Effector CD4-positive, alpha-beta T cell (primary cell): ENCODE measurements at places on chromosomes 11 and 22.

DNA sequence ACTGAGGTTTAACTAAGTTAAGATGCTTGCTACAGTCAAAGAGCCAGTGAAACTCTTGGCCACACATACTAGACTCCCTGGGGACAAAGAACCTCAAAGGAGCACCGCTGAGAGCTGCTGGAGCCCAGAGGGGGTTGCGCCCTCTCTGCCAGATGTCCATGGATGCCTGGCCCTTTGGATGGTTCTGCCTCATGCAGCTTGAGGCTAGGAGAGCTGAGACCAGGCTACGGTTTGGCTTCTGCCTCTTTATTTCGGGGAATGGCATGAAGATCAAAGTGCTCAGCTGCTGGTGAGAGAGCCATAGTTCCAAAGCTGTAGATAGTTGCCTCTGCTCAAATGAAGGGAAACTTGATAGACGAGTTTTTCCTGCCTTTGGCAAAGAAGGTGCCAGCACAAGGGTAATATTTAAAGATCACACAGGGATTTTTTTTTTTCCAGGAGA lies 43.0 kb downstream of the RASSF10 start:
- no peak for DNase-seq

DNA sequence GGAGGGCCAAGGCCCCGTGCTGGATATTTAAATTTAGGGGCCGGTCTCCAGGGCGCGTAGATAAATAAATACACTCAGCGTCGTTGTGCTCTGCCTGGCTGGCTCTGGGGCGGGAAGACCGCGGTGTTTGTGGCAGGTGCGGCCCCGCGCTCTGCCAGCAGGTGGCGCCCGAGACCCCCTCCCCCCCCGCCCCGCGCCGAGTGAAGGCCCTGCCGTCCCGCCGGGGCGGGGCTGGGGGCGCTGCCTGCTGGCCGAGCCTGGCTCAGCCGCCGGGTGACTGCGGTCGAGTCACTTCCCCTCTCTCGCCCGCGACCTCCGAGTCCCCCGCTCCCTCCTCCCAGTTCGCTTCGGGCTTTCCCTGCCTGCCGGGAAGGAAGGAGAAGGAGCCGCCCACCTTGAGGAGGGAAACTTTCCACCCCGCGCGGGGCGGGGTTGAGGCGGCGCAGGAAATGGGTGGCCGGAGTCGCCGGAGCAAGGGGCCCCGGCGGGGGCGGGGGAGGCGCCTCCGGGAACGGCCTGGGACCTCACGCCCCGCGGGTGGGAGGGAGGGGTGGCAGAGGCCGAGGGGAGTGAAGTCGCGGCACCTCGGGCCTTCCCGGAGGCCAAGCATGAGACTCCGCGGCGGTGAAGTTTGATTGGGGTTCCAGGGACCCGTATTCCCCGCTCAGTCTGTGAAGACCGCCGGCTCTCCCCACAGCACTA lies 1.6 kb upstream of the EHBP1L1 start:
- DNase-seq: peak; percentile 79

- DNase-seq: no peak
These were observed 90.5 kb upstream of the ARHGAP32 start for GRCh38 chr11:129282634-129283033.

DNA sequence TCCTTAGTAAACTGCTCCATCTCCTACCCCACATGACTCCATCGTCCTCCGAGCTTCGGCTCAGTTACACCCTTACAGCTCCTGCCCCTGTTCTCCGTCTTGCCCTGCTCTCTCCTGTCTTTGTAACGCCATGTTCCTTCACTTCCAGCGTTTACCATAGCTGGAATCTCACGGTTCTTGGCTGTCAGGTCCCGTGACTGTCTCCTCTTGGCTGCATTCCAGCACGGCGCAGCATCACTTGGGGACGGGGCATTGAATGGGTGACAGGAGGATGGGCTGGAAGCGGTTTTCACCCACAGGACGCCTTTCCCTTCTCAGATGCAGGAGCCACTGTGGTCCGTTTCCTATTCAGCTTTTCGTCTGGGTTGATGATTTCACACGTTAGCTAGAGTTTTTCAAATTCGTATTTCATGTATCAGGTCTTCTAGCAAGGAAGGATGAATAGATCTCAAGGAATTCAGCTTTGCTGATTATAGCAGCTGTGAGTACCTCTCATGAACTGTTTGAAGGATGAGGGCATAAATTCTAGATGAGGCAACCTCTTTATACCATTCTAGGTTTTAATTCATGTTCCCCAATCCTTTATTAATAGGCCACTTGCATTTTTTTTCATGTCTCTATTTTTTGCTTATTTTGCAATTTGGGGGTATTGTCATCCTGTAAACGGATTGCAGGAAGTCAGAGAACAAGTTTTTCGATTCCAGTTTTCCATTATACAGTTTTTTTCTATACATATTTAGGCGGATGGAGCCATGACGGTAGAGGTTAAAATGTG lies 29.1 kb downstream of the ZBED4 start:
- no peak for DNase-seq

- no peak for DNase-seq
These were observed 19.8 kb upstream of the OOSP1 start for GRCh38 chr11:59918480-59918879.

- DNase-seq: no peak
These were observed 31.6 kb upstream of the CRYBB3 start for GRCh38 chr22:25167834-25168601.

DNA sequence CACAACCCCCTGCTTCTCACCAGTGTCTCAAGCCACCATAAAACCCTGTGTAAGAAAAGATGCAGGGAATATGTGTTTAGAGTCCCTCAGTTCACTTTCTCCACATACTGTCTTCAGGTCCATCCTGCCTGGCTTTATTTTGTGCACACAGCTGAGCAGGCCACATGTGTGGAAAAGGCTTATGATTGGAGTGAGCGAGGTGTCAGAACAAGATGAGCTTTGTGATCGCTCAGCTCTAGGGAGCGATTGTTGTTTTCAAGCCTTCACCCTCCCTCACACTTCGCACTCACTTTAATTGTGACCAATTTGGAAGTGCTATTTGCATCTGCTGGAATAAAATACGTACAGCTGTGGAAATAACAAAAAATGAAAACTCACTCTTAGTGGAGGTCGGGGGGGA lies 931.1 kb upstream of the TENM4 start:
- no peak for DNase-seq

- DNase-seq: no peak
These were observed 30.6 kb upstream of the KRTAP5-7 start for GRCh38 chr11:71496421-71496820.

DNA sequence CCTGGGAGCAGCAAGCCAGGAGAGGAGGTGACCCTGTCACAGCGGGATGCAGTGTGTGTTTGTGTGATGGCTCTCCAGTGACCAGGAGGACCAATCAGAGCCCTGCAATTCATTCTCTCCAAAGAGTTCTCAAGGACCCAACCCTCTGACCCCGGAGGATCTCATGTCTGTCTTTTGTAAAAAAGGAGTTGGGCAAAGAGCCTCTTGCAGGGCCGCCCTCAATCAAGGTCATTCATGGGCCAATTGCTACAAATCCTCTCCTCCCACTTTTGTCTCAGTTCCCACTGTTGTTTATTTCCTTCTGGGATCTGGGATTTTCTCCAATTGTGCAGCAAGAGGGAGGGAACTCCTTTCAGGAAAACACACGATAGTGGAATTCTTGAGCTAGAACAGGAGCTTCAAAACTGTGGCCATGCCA lies 4.0 kb downstream of the TECTA start:
- no peak for DNase-seq

DNA sequence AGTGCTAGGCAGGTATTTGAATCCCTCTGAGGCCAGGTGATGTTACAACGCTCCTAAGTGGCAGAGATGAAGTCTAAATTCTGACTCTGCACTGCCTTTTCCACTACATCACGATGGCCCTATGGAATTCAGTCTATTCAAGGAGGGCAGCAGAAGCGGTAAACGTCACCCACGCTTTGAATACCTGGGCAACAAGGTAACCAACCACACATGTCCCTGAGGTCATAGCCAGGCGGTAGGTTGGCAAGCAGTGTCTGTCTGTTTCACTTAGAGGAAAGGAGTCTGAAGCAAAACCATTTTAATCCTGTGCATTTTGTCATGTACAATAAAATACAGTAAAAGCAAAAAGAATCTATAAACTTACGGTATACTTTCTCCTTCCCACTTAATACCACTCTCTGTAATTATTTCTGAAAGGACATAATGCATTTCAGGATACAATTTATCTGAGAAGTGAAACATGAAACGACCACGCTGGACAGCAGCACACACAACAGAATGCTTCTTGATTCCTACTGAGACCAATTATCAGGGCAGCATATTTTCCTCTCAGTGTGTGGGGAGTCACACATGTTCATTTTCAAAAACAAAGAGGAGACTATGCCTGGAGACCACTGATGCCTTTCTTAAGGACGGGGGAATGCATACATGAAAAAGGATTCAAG lies 51.3 kb downstream of the PRDM10 start:
- no peak for DNase-seq

DNA sequence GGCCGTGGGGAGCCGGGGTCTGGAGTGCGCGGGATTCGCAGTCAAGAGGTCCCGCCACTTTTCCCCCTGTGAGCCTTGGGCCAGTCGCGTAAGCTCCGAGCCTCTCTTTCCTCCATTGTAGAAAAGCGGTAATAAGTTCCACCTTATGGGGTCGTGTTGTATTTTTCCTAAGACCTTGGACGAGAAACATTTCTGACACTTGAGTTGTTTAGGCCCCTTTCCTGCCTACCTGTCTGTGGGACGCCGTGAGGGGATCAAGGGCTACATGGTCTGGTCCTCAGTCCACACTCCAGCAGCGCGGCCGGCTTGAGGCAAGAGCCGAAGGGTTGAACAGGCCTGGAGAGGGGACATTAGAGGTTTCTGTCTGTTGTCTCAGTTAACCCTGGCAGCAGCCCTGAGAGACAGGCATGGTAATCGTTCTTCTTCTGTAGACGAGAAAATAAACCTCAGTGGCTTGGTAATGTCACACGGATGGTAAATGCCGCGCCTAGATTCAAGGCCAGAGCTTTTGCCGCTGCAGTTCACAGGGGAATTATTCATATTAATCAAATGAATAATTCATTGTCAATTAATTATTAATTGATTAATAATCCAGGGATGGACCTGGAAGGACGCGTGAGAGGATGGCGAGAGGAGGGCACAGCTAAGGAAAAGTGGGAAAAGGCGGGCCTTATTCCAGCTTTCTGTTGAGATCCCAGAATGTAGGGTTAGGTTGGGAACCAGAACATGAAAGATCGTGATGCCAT lies 545 bp downstream of the FEN1 start:
- DNase-seq: no peak

GRCh38 chr11:109853156-109853776 lies 239.9 kb upstream of the ZC3H12C start:
- no peak for DNase-seq

- no peak for DNase-seq
These were observed 300.4 kb downstream of the TTC28 start for GRCh38 chr22:28379075-28379779.

DNA sequence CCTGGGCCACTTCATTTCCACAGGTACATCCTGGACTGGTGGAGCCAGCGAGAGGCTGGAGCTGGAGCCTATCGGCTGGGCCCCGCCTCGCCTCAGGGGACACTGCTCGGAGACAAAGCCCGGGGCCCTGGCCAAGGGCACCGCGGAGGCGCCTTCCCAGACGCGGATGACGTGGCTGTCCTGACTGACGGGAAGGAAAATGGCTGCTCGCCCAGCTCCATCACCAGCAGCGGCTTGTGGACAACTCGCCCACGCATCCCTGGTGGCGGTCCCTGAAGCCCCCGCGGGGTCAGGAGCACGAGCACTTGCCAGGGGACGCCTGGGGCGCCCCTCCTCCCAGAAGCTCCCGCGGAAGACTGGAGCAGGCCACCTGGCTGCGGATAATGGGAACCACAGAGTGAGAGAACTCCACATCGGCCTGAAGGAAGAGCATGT lies 49.6 kb downstream of the CECR2 start:
- no peak for DNase-seq

- DNase-seq: no peak
These were observed 350.2 kb downstream of the LARGE1 start for GRCh38 chr22:33570110-33570509.
